ENCODE measurements at places on chromosomes 3 and 15.

DNA sequence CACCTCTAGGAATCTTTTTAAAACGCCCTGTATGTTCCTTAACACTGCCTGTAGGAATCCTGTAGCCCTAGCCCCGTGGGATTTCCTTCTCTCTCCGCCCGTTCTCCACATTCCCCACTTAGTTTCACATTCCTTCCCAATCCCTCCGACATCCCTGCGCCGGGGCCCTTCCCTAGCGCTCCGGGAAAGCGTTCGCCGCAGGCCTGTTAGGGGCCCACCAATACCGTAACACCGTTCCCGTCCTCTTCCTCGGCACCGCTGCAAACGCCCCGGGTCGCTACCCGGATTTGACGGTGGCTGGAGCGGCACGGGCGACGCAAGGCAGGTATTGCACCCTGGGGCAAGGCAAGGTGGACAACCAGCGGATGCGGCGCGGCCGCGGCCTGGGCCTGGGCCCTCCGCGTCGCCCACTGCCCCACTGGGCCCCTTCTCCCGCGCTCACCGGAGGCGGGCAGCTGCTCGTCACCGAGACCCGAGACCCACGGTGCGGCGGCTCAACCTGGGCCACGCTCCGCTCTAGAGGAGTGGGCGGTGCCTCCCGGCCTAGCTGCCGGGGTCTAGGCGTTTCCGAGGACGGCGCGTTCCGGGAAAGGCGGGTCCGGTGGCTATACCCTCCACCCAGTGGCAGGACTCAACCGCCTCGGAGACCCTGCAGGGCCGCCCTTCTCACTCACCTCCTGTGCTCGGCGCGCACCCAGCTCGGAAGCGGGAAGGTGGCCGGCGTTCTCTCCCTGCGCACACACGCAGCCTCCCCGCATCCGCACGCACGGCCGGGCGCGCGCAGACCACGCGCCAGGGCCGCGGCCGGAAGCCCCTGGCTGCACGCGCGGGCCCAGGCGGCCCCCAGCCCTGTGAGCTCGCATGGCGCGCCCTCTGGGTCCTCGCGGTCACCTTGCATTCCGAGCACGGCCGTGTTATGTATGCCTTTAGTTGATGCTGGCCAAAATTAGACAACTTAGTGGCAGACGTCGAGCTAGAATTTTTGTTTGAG, at the start of gene B3GALNT1:
Gene B3GALNT1 (minus strand): TSS at position 789 of the 991 bp plus-strand sequence. CDS start 18,595 bp downstream, outside the sequence.
- DNase-seq, result peak; percentile 76

GRCh38 chr3:130601442-130601971, 84.5 kb downstream of the COL6A6 start:
- DNase-seq, result no peak

GRCh38 chr3:43638594-43639447, 17.0 kb upstream of the ANO10 start:
- DNase-seq, result no peak

- DNase-seq, result no peak
These were observed 39.9 kb upstream of the TNFSF10 start for GRCh38 chr3:172562871-172563865.

DNA sequence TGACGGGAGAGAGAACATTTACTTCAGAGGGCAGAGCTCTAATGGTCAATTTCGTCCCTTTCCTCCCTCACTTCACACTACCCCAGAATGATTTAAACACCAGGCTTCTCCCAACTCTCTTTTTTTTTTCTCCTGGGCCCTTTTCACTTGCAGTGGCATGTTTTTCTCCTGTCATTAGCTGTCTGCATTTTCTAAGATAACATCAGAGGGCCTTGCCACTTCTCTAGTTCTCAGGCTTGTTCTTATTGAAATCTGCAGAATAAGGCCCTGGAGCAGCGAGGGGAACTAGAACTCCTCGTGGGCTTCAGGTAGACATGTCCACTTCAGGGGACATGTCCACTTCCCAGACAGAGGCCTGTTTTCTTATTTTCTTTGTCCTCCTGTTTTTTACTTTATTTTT, 514.4 kb upstream of the TBL1XR1 start:
- no peak for DNase-seq

- DNase-seq, result no peak
These were observed 124.3 kb downstream of the NEO1 start for GRCh38 chr15:73176598-73176997.

DNA sequence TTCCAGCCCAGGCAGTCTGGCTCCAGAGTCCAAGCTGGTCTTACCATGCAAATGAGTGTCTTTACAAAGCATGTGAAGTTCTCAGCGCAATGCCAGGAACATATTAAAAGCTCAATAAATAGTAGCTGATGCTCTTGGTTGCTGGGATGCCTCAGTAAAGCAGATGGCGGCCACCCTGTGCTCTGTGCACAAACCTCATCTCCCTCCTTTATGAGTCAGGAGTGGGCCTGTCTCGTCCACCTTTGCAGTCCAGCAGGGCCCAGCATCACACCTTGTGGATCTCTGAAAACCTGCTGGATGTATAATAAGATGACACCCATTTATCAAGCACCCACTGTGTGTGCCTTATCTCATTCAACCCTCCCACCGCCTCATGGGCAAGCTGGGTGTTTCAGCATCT, 42.7 kb downstream of the FAM174B start:
- DNase-seq, result no peak

- no peak for DNase-seq
These were observed 237.3 kb upstream of the ZBTB20 start for GRCh38 chr3:115384381-115384780.

Data from T47D (cell line).